Subcutaneous adipose tissue (tissue), 4 donors: ENCODE measurements at places on chromosomes 2 and 18. TPM values are rescaled to one million over a fixed set of nuclear protein-coding genes. Genes with fewer than 3 reads are reported as not detected.

Gene ITPRIPL1
- total RNA-seq: 0.98 TPM

Gene MEIS1
- total RNA-seq: 11.7 TPM

Gene WNT6
- not detected for total RNA-seq

Gene SNED1
- 40.3 TPM for total RNA-seq

Gene PRKAG3
- total RNA-seq: not detected

Gene UNC80
- total RNA-seq: not detected

Gene RAD51AP2
- total RNA-seq: not detected

Gene TLK1
- total RNA-seq: 30.6 TPM

Gene GAD1
- total RNA-seq: 0.68 TPM

Gene CD207
- not detected for total RNA-seq

Gene MRO
- total RNA-seq: 3.2 TPM

Gene OR6B2
- total RNA-seq: not detected

Gene HSBP1L1
- 17.7 TPM for total RNA-seq

Gene INHA
- total RNA-seq: not detected

Gene CCDC148
- 0.51 TPM for total RNA-seq

Gene YES1
- 101 TPM for total RNA-seq

Gene C2orf80
- not detected for total RNA-seq

Gene PAX8
- 4.2 TPM for total RNA-seq

Gene KCNJ3
- total RNA-seq: not detected

Gene RPRM
- 0.98 TPM for total RNA-seq

Gene PROKR1
- 0.65 TPM for total RNA-seq

Gene TSHZ1
- 10.4 TPM for total RNA-seq

Gene BCL11A
- total RNA-seq: 2.0 TPM

Gene UGT1A8
- not detected for total RNA-seq

Gene L3MBTL4
- total RNA-seq: 10.5 TPM

Gene UGT1A6
- not detected for total RNA-seq

Gene SPEG
- total RNA-seq: 3.4 TPM

Gene CLEC4F
- not detected for total RNA-seq

Gene LOXL3
- 11.0 TPM for total RNA-seq

Gene RTP5
- not detected for total RNA-seq

Gene MYO5B
- 1.2 TPM for total RNA-seq

Gene PIEZO2
- 2.2 TPM for total RNA-seq

Gene EGR4
- not detected for total RNA-seq

Gene LRP1B
- 4.2 TPM for total RNA-seq

Gene TMEFF2
- 0.22 TPM for total RNA-seq

Gene CD28
- total RNA-seq: 30.4 TPM

Gene ALK
- 0.85 TPM for total RNA-seq

Gene KCNG3
- total RNA-seq: 0.22 TPM

Gene GCA
- 34.6 TPM for total RNA-seq

Gene GPR155
- 6.5 TPM for total RNA-seq

Gene ZBTB7C
- total RNA-seq: 1.0 TPM

Gene NT5DC4
- total RNA-seq: not detected

Gene SOX11
- not detected for total RNA-seq

Gene GPR35
- 3.9 TPM for total RNA-seq

Gene ANKMY1
- 15.2 TPM for total RNA-seq

Gene ARL6IP6
- 23.1 TPM for total RNA-seq

Gene EMX1
- not detected for total RNA-seq

Gene VRK2
- 19.2 TPM for total RNA-seq

Gene GKN2
- total RNA-seq: not detected

Gene CPO
- not detected for total RNA-seq
